Smooth muscle cell of the brain vasculature (primary cell): ENCODE measurements at places on chromosomes 6 and 20.

DNA sequence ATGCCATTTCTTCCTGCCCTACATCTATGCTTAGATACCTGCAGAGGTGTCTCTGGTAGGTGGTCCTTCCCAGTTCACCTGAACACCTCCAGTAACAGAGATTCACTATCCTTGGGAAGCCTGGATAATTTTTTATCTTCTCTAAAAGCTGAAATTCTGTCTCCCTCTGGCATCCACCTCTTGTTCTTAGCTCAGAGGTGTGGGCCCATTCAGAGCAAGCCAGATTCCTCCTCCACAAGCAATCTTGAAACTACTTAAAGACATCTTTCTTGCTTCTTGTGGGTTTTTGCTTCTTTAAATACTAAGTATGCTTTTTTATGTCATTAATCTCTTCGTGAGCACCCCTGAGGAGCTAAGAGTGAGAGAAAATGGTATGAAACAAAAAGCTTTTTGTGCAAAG, 10.4 kb upstream of the SNRPB2 start:
- no peak for DNase-seq

DNA sequence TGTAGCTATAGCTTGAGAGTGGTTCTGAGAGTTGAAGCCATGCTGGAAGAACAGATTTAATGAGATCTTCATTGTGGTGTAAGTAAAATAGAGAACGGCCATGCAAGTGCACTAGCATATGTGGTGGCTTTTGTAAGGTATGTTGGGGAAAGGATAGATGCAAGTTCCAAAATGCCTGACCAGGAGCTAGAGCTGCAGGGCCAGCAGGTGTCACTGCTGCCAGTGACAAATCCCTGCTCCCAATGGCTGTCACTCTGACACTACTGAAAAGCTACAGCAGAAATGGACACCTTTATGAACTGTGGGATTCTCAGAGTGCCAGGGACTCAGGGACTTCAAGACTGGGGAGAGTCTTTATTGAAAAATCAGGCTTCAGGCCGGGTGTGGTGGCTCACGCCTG, 23.1 kb upstream of the VIP start:
- DNase-seq = no peak

DNA sequence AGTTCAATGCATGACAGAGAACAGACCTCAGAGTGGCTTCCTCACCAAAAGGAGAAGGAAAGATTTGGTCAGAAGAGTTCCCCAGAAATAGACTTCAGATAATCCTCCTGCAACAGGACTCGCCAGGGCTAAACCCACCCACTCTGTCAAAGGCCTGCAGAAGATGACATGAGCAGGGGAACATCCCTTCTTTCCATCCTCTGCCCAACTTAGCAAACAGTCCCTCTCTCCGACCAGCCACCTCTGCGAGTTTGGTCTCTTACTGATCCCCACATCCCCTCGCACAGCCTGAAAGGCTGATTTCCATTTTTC, 7.5 kb downstream of the NFATC2 start:
- no peak for DNase-seq

DNA sequence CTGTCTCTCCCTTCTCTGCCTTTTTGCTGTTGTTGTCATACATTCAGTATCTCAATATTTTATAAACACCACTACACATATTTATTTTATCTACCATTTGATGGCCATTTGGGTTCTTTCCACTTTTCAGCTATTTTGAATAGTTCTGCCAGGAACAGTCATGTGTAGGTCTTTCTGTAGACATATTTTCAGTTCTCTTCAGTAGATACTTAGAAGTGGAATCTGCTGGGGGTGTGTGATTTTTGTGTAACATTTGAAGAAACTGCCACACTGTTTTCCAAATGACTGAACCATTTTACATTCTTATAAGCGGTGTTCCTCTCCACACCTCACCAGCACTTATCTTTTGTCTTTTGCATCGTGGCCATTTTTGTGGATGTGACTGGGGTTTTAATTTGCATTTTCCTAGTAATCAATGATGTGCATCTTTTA, 197.7 kb downstream of the ARID1B start:
- no peak for DNase-seq

- no peak for DNase-seq
These were observed 10.2 kb downstream of the TRIM10 start for GRCh38 chr6:30150671-30151395.
